ENCODE measurements at places on chromosomes 2 and 18.

- DNase-seq = no peak
These were observed 10.4 kb downstream of the TBR1 start for GRCh38 chr2:161426455-161426921.

DNA sequence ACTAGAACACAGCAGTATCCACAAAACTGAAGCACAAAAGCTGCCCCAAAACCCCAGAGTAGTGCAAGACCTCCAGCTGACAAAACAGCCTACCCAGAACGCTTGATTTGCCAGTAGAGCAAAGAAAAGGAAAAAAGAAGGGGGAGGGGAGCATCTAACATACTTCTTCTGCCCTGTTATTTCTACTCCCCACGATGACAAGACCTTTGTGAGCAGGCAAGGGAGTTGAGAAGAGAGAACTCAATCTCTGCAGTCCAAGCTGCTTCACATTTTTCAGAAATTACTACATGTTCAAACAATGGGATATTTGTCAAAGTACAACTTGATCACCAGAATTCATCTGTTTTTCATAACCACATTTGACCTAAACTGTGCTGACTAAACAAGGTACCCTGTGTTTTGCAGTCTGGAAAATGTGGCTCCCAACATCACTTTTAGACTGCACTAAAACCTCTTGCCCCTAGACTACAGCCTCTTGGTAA is 286.7 kb downstream of the EXOC6B start:
- DNase-seq = peak; percentile 80

DNA sequence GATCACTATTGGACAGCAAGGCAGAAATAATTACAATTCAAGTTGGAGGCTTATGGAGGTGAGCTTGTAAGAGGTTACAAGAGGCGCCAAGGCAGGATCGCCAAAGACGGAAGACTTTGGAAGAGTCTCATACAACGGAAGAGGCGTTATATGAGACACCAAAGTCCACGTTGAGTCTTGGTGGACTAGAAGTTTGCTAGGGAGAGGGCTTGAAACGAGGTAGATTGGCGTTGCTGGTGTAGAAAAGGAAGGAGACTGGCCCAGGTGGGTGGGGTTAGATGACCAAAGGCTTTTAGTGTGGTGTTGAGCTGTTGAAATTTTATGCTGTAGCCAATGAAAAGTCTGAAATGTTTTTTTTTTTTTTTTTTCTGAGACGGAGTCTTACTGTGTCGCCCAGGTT is 1.4 kb downstream of the MSH2 start:
- DNase-seq = no peak

- DNase-seq = peak; percentile 35
These were observed 28.0 kb upstream of the KCMF1 start for GRCh38 chr2:84942964-84943421.

DNA sequence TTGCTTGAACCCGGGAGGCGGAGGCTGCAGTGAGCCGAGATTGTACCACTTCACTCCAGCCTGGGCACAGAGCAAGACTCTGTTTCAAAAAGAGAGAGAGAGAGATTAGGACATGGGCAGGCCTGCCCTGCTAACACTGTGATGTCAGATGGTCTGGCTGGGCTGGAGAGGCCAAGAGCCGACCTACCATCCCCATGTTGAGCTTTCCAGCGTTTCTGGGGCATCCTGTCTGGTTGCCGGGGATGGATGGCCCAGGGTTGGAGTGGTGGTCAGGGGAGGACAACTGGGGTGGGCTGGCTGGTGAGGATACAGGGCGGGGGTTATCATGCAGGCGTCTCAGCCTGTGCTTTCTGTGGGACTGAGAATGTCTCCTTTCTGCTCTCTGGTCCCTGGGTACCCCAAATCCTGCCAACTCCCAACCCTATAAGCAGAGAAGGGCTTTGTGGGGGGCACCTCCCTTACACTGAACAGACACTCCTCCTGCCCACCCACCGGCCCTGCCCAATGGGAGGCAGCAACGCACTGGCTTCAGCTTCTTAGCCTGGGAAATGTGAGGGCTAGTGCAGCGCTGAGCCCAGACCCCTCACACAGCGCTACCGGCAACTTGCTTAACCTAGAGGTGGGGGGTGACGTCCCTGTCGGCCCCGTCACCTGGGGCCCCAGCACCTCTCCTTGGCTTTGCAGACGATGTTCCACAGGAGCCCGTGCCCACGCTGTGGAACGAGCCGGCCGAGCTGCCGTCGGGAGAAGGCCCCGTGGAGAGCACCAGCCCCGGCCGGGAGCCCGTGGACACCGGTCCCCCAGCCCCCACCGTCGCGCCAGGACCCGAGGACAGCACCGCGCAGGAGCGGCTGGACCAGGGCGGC is 5.4 kb downstream of the SNORC start:
- no peak for DNase-seq

GRCh38 chr2:144183727-144184126 is 336.2 kb downstream of the ZEB2 start:
- DNase-seq = peak; percentile 99

DNA sequence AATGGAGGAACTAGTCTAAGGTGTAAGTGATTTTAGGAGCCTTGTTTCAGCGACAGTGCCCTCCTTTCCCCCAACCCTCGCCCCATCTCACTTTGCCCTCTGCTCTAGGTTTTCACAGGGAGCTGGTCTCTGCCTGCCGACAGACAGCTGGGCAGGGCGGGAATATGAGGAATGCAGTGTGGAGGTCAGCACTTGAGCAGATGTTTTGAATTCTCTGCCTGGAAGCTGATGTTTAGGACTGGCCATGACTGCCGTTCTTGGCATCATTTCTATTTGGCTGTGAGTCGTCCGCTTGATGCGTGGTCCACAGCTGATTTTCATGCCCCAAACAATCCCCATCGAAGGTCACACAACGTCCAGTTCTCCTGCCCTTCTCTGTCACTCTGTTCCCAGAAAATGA is 55.1 kb upstream of the SIX3 start:
- no peak for DNase-seq

- no peak for DNase-seq
These were observed 24.3 kb upstream of the CDH20 start for GRCh38 chr18:61308795-61309393.

DNA sequence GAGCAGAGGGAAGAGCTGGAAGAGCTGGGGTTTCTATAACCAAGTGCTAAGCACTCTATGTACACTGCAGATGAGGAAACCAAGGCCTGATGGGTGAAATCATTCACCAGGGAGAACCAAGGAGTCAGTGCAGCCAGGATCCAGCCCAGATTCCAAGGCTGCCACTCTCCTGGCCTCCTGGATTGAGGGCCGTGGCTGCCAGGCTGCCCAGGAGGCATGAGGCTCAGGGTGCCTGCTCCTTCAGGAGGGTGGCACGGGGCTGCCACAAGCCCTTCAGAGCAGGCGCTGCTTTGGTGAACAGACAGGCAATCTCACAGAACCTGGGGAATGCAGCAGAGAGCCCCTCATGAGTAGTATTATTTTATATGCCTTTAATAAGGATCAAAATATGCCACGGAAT is 293.7 kb upstream of the HDAC4 start:
- DNase-seq = no peak

DNA sequence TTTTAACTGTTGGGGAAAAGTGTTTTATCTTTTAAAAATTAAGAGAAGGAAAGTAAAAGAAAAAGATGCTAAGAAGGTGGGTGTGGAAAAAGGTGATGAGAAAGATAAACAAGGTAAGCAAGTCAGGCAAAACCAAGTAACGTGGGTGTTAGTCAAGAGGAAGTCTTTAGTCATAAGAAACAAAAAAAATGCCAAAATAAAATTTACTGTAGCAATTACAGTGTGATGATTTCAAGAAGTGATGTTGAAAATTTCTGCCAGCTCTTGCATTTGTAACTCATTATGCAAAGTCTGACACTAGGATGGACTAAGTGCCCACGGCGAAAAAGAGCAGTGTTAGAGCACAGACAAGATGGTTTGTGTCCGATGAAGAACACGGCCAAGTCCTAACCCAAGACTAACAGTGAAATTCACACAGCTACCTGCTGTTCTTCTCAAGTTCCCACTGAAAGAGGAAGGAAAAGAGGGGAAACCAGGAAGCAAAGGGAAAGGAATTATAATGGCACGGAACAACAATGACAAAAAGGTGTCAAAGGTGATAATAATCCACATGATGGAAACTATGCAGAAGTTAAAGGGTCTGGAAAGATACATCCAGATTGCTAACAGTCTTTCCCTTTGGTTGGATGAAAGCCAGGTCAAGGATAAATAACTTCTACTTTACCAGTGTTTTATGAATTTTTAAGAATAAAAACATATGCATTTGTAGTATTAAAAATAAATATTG is 34.1 kb downstream of the NOL10 start:
- DNase-seq = no peak

DNA sequence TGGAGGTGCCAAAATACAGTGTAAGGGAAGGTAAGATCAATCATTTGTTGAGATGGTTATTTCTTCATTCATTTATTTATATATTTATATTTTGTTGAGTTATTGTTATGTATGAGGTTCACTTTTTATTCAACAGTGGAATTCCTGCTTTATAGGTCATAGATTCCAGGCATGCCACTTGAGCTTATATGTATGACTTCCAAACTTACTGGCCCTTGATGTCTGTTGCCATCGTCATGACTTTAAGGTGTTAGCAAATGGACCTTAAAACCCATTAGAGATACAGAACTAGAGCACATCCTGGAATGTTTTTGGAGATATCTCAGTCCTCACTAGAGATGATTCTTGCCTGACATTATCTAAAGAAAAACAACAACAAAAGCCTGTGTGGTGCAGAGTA is 25.9 kb downstream of the CCDC85A start:
- peak; percentile 22 for DNase-seq

- DNase-seq = no peak
These were observed 29.4 kb upstream of the ST3GAL5 start for GRCh38 chr2:85917887-85918795.

- no peak for DNase-seq
These were observed 205.1 kb downstream of the MGAT5 start for GRCh38 chr2:134458950-134459349.

GRCh38 chr2:149799013-149799705 is 211.6 kb upstream of the MMADHC start:
- DNase-seq = peak; percentile 45

- DNase-seq = no peak
These were observed 266.8 kb upstream of the CXCR4 start for GRCh38 chr2:136384531-136385303.

DNA sequence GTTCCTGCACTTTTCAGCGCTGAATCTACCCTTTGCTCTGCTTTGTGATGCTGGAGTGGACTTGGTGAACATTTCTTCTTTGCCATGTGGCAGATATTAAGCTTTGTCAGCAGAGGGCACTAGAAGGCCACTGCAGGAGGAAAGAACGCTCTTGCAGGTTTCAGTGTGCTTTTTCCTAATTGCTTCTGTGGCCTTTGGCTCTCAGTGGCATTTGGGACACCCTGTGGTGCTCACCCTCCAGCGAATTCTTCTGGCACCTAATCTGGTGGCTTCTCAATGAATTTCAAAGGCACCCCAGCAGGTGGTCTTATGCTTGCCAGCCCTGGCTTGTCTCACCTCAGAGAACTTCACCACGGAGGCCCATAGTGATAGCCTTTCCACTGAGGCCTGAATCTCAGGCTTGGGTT is 146.7 kb downstream of the MYO3B start:
- peak; percentile 34 for DNase-seq

GRCh38 chr2:209673811-209674210 is 97.8 kb upstream of the UNC80 start:
- no peak for DNase-seq

DNA sequence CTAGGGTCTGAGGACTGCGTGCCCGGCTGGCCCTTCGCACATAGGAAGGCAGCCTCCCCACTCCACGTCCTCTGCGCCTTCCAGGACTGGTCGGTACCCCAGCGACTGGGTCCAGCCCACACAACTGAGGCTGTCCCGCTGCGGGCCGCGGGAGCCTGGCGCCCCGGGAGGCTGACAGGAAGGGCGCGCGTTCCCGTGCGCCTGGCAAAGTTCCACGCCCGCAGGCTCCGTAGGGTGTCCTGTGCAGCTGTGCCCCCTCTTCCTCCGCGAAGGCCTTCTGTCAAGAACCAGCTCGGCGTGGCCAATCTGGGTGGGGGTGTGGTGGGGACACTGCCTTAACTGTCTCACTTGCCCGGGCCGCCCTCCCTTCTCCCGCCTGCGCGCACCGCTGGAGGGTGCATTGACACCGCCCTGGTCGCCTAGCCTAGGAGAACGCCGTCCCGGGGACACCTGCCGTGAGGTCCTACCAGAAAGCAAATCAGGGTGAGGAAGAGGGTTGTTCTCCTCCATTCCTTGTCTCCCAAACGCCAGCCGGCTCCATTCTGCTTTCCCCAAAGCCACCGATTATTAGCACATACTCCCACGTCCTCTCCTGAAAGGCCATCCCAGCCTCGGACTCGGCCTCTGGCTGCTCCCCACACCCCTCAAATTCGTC is 618 bp upstream of the LYPD1 start:
- DNase-seq = no peak

GRCh38 chr18:62325806-62326645 is 916 bp downstream of the TNFRSF11A start:
- no peak for DNase-seq

DNA sequence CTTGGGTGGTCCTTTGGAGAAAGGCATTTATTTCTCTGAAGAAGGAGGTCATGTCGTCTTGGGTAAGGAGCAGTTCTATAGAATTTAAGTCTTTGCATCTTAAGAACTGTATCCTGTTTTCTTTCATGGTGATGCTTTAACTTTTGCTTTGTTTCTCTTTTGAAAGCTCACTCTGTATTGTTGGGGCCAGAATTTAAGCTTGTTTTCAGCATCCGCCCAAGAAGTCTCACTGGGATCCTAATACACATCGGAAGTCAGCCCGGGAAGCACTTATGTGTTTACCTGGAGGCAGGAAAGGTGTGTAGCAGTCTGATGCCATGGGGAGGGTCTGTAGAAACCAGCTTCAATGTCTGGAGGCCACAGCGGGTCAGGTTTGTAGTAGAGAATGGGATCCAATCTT is 64.7 kb upstream of the TTC39C start:
- DNase-seq = no peak

DNA sequence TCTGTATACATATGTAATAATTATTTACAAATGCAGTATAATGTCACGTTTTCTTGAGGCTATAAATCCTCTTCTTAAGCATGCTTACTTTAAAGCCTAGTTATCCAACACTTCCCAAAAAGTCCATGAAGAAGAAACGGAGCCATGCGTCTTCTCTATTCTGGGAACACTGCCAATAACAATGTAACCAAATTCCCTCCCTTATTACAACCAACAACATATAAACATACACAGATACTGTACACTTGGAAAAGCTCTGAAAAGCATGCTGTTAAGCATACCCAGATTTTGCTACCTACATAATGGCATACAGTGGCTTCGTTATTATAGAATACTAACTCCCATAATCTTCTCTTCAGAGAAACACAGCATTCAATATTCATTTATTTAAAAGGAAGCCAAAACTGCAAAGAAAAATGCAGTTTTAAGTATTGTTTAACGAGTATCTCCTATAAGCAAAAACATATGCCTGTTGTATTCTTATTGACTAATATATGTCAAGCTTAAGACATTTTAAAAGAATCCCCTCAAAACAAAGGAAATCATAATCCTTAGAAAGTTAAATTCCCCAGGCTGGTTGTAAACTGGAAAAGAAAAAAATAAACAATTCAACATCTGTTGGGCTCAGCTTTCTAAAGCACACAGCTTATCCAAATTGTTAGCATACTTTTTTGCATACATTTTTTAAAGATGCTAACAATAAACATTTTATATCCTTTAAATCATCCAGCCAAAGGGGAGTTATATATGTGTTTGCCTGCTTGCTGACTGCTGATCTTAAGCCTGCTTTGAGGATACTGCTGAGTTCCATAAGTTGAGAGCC is 83.4 kb downstream of the SLC25A12 start:
- peak; percentile 65 for DNase-seq

GRCh38 chr18:79465392-79465991 is 69.8 kb downstream of the NFATC1 start:
- DNase-seq = no peak

GRCh38 chr2:101121174-101121573 is 30.0 kb downstream of the TBC1D8 start:
- DNase-seq = no peak

GRCh38 chr2:105007367-105007766 is 30.5 kb upstream of the MRPS9 start:
- no peak for DNase-seq

Measured in fibroblast of skin of right quadriceps (primary cell).